Neural crest cell (in vitro differentiated cells): ENCODE measurements at places on chromosomes 6 and 20. TPM values are rescaled to one million over a fixed set of nuclear protein-coding genes. Genes with fewer than 3 reads are reported as not detected.
A peak's percentile ranks its signal among the peaks of the same experiment; 100 is the strongest.

- no peak overlapping the region for H3K27ac ChIP-seq
- H3K4me3 ChIP-seq = no peak overlapping the region
- no peaks in the 10 kb centered on the region for H3K36me3 ChIP-seq
- H3K27me3 ChIP-seq = peaks cover 55% of the 10 kb centered on the region
These were observed 71.1 kb downstream of the CDH22 start for GRCh38 chr20:46237227-46237626.

DNA sequence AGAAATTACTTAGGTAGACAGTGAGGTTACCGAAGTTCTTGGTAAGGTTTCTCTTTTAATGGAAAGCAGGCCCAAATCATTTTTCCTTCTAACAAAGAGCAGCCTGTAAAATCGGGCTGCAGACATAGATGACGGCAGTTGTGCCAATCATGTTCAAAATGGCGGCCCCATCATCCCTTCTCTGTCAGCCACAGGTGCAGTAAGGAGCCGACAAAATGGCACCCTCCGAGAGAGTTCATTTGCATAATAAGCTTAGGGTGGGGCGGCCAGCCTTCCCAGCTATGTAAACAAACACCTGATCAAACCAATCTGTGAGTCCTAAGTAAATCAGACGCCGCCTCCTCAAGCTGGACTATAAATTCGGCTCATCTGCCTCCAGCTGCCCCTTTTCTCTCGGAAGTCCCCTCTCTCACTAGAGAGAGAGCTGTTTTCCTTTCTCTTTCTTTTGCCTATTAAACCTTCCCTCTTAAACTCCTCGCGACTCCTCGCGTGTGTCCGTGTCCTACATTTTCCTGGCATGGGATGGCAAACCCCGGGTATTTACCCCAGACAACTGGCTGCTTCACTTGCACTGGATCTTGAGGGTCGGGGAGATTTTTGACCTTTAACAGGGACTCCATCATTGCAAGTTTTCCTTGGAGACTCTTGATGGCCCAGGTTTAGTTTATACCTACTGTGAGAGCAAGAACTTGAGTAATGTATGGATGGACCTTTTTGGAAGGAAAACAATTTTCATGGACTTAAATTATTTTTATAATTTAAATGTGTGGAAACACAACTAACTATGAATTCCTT is 8.9 kb upstream of the DDR1 start:
- no peak for DNase-seq
- H3K27me3 ChIP-seq = no peaks in the 10 kb centered on the region
- no peak overlapping the region for H3K27ac ChIP-seq

DNA sequence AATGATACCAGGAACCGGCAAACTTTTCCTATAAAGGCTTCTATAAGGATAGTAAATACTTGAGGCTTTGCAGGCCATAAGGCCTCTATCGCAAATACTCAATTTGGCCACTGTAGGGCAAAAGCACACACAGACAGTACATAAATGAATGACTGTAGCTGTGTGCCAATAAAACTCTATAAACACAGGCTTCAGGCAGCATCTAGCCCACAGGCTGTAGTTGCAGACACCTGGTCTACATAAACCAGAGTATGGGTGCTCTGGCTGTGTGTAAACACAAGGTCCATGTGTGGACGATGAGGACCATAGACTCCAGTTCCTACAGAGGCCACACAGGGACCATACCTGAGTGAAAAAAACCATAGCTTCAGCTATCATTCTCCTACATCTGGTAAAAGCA is 52.2 kb downstream of the ZMYND8 start:
- no peak overlapping the region for H3K4me3 ChIP-seq
- peaks cover 4% of the 10 kb centered on the region for H3K4me1 ChIP-seq
- peaks cover 15% of the 10 kb centered on the region for H3K36me3 ChIP-seq
- H3K27ac ChIP-seq = no peak overlapping the region
- no peak for DNase-seq
- no peaks in the 10 kb centered on the region for H3K27me3 ChIP-seq

GRCh38 chr6:161835500-161836215 is 561.8 kb upstream of the AGPAT4 start:
- H3K36me3 ChIP-seq = no peaks in the 10 kb centered on the region
- H3K27me3 ChIP-seq = no peaks in the 10 kb centered on the region
- no peak overlapping the region for H3K4me3 ChIP-seq
- no peak for DNase-seq
- peaks cover 9% of the 10 kb centered on the region for H3K4me1 ChIP-seq

GRCh38 chr6:89528866-89529265 is 95.9 kb downstream of the ANKRD6 start:
- H3K4me1 ChIP-seq = peaks cover 3% of the 10 kb centered on the region
- DNase-seq = no peak
- no peak overlapping the region for H3K27ac ChIP-seq
- H3K4me3 ChIP-seq = no peak overlapping the region
- H3K27me3 ChIP-seq = no peaks in the 10 kb centered on the region

- peak overlapping the region; percentile 28 for H3K27ac ChIP-seq
- peak overlapping the region; percentile 91 for H3K4me3 ChIP-seq
- H3K36me3 ChIP-seq = peaks cover 10% of the 10 kb centered on the region
- peaks cover 49% of the 10 kb centered on the region for H3K4me1 ChIP-seq
These were observed 34.2 kb upstream of the BTN3A2 start for GRCh38 chr6:26330859-26331217.

DNA sequence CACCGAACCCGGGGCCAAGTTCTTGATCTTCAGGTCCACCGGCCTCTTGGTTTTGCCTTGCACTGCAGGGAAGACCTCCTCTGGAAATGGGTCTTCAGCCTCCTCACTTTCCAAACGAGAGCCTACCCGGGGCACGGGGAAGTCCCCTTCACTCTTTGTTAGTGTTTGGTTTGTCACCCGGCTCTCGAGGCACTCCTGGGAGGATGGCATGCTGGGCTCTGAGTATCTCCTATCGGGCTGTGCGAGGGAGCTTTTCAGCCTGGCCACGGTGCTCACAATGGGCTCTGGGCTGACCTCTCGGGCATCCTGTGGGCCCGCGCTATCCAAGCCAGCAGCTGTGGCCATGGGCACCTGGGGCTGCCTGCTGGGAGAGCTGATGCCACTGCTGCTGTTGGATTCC is 8.1 kb downstream of the TAGAP start:
- H3K36me3 ChIP-seq = no peaks in the 10 kb centered on the region
- no peak overlapping the region for H3K27ac ChIP-seq
- H3K4me1 ChIP-seq = no peaks in the 10 kb centered on the region
- no peaks in the 10 kb centered on the region for H3K27me3 ChIP-seq
- DNase-seq = no peak

GRCh38 chr6:75551367-75551952 is 50.2 kb upstream of the SENP6 start:
- H3K27ac ChIP-seq = no peak overlapping the region
- H3K36me3 ChIP-seq = no peaks in the 10 kb centered on the region
- no peak for DNase-seq
- H3K27me3 ChIP-seq = no peaks in the 10 kb centered on the region

GRCh38 chr6:17015551-17016381 is 86.1 kb upstream of the STMND1 start:
- H3K27me3 ChIP-seq = no peaks in the 10 kb centered on the region

GRCh38 chr20:20317195-20317594 is 50.7 kb upstream of the INSM1 start:
- no peak overlapping the region for H3K4me3 ChIP-seq
- H3K4me1 ChIP-seq = no peaks in the 10 kb centered on the region
- DNase-seq = no peak

DNA sequence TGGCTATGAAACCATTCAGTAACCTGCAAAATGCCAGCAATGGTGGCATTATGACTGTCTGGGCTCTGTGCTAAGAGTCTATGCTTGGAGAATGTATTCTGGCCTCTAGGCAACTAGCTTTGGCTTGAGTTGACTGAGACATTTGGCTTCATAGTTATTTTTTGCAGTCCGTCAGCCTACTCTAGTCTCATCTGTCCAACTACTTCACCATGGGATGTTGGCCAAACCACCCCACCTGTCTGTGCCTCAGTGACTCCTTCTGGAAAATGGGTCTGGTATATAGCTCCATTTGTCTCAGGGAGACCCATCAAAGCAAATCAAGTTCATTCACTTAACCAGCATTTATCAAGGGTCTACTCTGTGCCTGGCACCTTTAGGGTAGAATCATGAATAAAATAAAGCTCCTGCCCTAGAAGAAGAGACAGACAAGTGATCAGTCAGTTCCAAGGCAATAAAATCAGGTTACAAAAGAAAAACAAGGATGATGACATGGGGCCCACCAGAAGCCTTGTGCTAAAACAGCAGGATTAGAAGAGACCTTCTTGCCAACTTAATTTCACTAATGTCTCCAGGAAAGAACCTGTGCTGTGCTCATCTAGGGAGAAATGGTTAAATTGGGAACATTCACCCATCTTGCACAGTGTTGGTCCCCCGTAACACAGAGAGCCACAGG is 102.4 kb upstream of the ARMC2 start:
- H3K27ac ChIP-seq = no peak overlapping the region
- no peak for DNase-seq
- H3K4me3 ChIP-seq = no peak overlapping the region
- H3K36me3 ChIP-seq = no peaks in the 10 kb centered on the region

DNA sequence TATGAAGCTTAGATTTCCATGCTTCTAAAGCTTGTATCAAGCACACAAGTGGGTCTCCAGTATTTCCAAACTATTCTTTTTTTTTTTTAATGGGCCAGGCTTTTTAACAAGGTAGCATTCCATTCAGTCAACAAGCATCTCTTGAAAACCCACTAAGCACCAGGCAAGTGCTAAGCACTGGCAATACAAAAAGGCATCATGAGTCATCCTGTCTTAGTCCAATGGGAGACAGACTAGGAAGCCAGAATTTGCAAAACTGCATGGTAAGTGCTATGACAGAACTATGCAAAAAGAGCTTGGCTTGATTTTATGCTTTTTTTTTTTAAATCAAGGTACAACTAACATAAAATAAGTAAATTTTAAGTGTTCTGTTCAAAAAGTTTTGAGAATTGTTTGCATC is 109.3 kb upstream of the DST start:
- DNase-seq = no peak
- peaks cover 36% of the 10 kb centered on the region for H3K4me1 ChIP-seq
- H3K36me3 ChIP-seq = no peaks in the 10 kb centered on the region
- no peak overlapping the region for H3K4me3 ChIP-seq
- no peak overlapping the region for H3K27ac ChIP-seq

DNA sequence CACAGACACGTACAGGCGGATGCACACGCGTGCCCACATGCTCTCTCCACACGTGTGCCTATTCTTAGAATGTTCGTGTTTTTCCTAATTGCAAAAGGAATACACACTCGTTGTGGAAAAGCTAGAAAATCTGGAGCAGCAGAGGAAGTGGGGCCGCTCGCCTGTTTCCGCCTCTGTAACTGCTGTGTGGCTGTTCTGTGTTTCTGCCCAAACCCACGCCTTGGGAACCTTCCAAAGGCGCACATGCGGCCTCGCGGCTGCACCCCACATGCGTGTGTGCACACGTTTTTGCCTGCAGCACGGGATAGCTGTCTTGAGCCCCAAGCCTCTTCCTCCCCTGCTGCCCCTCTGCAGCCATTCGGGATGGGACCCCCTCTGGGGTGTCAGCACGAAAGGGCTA is 12.2 kb downstream of the SLC17A9 start:
- H3K27me3 ChIP-seq = no peaks in the 10 kb centered on the region
- H3K36me3 ChIP-seq = no peaks in the 10 kb centered on the region
- no peak overlapping the region for H3K4me3 ChIP-seq
- H3K4me1 ChIP-seq = no peaks in the 10 kb centered on the region
- no peak for DNase-seq
- H3K27ac ChIP-seq = no peak overlapping the region

DNA sequence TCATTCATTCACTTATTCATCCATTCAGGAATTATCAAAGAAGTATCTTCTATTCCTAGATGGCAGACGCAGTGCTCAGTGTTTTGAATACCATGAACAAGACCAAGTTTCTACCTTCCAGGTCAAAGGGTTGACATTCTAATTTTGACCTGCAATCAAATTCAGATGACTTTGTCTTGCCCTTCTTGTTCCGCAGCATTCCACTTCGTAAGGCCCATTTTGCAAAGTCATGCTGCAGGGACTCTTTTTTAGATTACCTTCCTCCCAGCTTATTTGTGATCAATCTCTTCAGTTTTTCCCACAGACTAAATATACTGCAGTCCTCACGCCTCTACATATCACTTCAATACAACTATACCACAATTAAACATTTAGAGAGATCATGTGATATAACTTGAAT is 7.1 kb upstream of the TAAR1 start:
- no peaks in the 10 kb centered on the region for H3K36me3 ChIP-seq
- H3K27me3 ChIP-seq = no peaks in the 10 kb centered on the region
- H3K27ac ChIP-seq = no peak overlapping the region

The STMND1 gene
- not detected in 2 replicates for total RNA-seq
